Kidney (tissue), 22 donors: ENCODE measurements at places on chromosomes 3 and 15.

- DNase-seq, result peak; percentile 60
These were observed 172.5 kb downstream of the NSMCE3 start for GRCh38 chr15:29097168-29097567.

DNA sequence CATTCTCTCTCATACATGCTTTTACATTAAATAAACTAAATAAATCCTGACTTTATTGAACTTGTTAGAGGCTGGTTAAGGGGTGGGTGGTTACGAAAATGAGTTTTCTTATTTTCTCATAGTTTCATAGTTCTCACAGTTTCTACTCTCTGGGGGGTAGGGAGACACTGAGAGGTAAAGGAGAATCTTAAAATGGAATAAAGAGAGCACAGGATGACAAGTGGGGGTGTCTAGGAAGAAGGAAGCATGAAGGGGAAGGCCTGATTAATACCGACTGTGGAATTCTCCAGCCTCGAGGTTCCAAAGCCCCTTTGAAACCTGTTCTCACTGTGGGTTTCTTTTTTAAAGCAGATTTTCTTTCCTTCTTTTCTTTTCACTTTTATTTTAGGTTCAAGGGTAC lies 66.4 kb upstream of the TRA2B start:
- DNase-seq, result no peak

- DNase-seq, result no peak
These were observed 178.5 kb upstream of the ZBTB20 start for GRCh38 chr3:115325539-115325938.

DNA sequence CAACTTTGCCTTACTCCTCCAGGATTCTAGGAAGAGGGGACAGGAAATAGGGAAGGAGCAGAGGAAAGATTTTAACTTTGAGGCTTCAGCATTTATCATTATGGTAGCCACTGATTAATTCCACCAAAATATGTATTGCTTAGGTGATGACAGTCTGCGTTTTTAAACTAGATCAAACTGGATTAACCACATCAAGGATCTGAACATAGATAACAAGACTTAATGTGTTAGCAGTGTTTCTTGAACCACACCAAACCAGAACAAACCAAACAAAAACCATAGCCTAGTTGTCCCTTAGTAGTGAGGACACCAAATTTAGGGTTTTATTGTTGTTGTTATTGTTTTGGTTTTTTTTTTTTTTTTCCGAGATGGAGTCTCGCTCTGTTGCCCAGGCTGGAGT lies 113.5 kb upstream of the LMOD3 start:
- no peak for DNase-seq

DNA sequence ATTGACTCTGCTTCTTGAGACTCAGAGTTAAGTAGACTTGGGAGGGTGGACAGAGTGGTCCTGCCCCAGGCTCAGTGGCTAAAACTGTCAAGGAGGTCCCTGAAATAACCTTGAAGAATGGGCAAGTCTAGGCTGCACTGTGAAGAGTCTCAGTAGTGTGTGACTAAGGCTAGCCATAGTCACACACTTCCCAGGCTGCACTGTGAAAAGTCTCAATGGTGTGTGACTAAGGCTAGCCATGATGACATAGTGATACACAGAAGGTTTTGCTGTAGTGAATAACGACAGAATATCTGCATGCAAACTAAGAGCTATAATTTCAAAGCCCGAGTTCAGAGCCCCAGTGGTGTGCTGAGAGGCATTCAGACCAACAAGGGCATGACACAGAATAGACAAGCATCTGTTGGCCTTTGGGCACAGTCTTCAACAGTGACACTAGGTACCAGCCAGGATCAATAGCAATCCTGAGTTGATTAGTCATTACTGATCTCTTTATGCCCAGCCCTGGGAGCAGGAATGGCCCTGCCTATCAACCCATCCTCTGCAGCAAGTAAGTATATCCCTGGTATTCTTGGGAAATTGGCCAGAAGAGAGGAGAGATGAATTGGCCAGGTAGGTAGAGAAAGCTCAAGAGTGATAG lies 72.4 kb upstream of the BBX start:
- no peak for DNase-seq

DNA sequence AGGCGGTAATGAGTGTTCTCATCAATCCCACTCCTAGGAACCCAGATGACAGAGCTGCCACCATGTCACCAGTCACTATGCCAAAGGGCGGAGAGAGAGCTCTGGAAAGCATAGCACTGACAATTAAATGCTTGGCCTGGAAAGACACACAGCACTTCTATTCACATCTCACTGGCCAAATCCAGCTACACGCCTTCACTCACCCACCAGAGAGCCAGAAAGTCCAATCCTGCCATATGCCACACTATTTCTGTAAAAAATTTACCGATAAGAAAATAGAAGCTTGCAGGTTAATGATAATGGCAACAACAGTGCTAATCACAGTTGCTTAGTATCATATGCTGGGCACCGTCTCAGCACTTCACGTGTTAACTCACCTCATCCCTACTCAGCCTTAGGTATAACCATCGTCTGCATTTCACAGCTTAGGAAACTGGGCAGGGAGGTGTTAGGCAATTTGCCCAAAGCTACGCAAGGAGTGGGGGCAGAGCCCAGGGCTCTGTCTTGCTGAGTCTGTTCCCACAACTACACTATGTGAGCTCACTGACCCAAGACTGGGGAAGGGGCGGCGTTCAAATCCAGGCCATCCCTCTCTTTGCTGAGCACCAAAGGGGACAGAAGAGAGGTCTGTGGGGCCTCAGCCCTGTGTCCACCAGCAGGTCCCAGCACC lies 16.5 kb downstream of the KLHL25 start:
- no peak for DNase-seq

DNA sequence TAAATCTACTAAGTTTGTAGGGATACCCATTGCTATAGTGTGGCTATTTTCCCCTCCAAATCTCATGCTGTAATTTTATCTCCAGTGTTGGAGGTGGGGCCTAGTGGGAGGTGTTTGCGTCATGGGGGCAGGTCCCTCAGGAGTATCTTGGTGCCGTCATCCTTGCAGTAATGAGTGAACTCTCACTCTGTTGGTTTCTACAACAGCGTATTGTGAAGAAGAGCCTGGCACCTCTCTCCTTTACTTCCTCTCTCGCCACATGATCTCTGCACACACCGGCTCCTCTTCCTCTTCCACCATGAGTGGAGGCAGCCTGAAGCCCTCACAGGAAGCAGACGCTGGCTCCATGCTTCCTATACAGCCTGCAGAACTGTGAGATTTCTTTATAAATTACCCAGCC lies 34.0 kb upstream of the TRPM1 start:
- DNase-seq, result no peak

DNA sequence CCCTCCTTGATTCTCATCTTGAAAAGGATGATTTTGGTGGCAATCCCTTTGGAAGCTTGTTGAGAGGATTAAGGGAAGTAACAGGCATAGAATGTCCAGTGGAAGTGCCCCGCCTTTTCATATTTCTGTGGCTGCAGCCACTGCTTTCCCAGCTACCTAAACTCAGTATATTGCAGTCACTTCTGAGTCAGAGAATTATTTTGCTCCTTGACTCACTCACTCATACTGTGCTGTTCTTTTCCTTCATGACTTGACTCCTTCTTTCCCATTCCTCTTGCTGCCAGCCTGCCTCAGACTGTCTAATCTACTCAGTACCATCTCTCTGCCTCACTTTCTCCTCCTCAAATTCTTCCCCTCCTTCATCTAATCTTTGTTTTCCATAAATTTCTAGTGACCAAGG lies 26.5 kb upstream of the POLR2M start:
- DNase-seq, result no peak

- no peak for DNase-seq
These were observed 12.4 kb downstream of the XXYLT1 start for GRCh38 chr3:195258449-195259153.

DNA sequence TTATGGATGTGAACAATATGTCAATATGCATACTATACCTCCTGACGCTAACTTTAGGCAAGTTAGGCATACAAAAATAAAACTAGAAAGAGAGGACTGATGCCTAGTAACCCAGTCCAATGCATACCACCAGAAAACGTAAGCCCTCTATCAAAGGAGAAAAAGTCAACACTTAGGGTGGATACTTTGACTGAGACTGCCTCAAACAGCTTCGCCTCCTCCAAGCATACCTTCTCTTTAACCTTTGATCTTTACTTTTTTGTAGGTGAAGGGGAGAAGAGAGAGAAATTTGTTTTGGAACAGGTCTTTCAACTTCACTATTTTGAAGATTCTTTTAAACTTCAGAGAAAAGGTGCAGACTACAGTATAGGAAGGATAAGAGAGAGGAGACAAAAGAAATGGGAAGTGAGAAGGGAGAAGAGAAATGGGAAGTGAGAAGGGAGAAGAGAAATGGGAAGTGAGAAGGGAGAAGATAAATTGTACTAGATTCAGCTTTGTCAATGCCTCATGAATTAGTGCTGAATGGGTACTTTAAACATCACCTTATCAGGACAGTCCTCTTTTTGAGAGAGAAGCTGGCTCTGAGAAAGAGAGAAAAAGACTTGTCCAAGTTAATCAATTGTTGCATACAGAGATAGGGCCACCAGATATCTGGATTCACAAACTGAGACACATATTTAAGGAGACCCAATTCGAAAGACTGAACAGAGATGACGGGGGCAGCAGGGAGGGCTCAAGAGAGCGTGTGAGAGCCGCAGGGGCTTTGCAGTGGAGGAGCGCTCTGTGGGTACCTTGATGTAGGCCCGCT lies 1.0 kb downstream of the P3H2 start:
- no peak for DNase-seq

DNA sequence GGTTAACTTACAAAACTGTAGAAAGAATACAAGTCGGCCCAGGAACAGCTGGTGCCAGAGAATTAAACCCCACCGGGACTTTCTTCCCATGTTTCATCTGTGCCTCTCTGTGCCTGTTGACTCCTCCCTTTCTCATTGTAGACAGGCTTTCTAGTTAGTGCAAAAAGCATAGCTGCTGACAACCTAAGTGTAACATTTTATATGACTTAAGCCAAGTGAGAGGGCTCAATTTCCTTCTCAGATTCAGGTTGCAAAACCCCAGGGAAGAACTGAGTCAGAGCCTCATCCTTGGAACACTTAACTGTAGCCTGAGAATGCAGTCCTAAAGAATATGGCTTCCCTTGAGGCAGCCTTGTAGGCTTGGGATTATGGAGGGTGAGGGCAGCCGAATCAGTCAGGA lies 302.5 kb upstream of the AZI2 start:
- no peak for DNase-seq

- no peak for DNase-seq
These were observed 14.9 kb downstream of the ARL8B start for GRCh38 chr3:5136919-5137429.

- no peak for DNase-seq
These were observed 30.4 kb downstream of the RAB6B start for GRCh38 chr3:133865136-133865855.

DNA sequence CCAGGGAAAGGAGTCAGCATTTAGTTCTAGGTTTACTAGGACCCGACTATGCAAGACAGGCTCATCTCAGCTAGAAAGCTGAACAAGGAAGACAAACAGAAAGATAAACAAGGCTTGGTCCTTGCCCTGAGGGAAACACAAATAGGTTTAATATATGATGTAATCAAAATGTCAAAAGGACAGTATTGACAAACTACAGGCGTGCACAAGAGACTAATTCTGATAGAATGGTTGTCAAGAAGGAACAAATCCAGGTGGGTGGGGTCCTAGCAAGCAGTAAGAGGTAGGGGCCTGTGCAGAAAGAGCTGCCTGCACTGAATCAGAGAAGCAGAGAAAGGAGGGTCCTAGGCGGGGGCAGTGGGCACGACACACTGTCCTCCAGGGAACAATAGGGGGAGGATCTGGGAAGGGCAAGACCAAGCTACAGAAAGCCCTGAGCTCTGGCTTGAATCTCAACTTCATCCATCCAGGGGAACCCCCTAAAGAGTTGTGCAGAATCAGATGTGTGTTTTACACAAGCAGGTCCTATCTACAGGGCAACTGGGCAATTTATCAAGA lies 23.4 kb downstream of the RFTN1 start:
- no peak for DNase-seq

GRCh38 chr3:189455641-189456417 lies 175.4 kb upstream of the TP63 start:
- DNase-seq, result no peak

DNA sequence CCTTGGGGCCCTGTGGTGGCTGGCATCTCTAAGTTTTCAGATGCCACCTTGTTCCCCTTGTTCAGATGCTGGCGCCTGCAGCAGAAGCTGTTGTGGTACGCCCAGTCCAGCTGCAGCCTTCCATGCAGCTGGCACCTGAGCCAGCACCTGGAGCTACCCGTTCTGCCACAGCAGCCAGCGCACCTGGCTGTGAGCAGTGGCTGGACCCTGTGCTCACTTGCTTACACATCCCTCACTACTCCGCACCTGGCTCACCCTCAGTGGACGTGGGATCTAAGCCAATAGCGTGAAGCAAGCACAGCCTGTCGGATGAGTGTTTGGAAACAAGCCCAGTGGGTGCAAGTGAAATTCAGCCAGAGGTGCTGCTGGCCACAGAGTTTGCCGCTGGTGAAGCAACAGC lies 607.5 kb upstream of the BCHE start:
- no peak for DNase-seq

DNA sequence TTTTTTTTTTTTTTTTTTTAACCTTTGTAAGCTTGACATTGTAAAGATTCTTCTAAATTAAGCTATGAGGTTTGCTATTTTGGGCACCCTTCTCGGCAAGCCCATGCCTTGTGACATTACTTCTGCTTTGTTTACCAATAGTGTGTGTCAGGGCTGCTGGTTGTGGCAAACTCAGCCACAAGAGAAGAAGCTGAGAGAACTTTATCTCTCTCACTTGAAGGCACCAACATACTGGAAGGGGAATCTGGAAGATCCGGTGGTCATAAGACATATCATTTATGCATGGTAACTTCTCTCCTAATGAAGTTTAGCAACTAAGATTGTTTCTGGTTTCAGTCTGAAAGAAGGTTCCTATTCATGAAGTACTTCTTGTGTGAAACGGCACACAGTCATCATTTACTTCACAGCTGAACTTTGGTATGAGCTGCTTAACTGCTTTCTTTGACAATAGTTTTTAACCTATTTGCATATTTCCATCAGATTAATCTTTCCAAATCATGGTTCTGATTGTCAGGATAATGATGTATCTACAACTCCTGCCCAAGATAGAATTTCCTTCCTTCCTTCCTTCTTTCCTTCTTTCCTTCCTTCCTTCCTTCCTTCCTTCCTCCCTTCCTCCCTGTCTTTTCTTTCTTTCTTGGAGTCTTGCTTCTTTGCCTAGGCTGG lies 189.3 kb downstream of the NFKBIZ start:
- DNase-seq, result no peak

DNA sequence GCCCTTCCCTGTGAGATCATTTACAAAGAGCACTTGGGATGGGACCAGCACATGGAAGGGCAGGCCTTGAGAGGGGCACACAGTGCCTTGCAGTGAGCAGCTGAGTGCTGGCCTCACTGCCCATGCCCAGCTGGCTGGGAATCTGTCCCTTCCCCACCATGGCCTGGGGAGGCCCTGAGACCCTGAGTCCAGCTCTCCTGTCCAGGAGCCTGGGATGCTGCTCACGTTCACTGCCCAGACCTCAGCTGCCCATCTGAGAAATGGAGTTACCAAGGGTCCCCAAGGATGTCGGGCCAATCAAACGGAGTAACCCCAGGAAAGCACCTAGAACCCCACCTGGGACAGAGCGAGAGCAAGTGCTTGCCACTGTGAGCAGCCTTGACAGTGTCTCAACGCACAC lies 35.6 kb downstream of the WNT7A start:
- DNase-seq, result no peak

- DNase-seq, result no peak
These were observed 25.8 kb downstream of the KLHL6 start for GRCh38 chr3:183529717-183530116.
